HT1080 (cell line): ENCODE measurements at places on chromosomes 12 and 14. TPM values are rescaled to one million over a fixed set of nuclear protein-coding genes. Genes with fewer than 3 reads are reported as not detected.

GRCh38 chr14:61222388-61222787 is 58.8 kb downstream of the TMEM30B start:
- no peak for DNase-seq

DNA sequence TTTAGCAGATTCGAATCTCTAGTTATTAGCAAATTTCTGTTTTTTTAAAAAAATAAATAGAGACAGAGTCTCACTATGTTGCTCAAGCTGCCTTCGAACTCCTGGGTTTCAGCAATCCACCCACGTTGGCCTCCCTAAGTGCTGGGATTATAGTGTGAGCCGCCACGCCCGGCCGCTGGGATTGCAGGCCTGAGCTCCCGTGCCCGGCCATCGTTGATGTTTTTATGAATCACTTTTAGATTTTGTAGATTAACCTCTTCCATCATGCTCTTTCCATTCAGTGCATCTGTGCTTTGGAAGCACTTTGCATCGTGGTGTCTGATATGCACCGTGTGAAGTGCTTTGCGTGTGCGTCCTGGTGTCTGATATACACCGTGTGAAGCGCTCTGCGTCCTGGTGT is 20.9 kb downstream of the PGAM5 start:
- DNase-seq, result no peak

DNA sequence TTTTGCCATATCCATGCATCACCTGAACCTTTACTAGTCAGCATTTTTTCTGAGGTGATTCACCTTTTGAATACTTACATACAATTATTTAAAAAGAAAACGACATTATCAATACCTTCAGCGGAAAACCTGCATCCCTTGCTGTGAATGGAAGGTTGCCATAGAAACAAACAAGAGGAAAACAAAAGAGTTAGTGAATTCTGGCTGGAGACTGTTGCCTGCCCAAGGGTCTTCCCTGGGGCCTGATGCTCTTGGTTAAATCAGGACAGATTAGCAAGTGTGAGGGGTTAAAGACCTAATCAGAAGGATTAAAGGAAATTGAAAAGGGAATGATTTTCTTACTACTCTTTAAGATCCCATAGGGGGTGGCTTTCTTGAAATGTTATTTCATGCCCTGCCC is 96.0 kb upstream of the WSCD2 start:
- DNase-seq, result no peak

DNA sequence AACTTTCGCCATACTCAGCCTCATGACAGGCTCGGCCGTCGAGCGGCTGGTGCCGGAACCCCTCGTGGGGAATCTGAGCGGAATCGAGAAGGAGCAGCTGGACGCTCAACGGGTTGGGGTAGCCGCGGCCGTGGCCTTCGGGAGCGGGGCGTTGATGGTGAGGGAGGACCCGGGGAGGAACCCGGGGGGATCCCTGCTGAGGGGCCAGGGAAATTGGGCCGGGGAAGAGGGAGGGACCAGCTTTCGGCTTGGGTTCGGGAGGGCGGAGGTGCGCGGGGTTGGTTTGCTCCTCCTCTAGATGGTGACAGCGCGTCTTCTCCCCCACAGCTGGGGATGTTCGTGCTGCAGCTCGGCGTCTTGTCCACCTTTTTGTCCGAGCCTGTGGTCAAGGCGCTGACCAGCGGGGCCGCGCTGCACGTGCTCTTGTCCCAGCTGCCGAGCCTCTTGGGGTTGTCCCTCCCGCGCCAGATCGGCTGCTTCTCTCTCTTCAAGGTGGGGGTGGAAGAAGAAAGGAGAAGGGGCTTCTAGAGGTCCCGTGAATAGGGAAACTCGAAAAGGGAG is 9.8 kb downstream of the ARHGEF25 start:
- no peak for DNase-seq

Gene C12orf54
- not detected in 2 replicates for total RNA-seq

- peak; percentile 33 for DNase-seq
Measured at GRCh38 chr14:69475194-69475818, 9.2 kb upstream of the PLEKHD1 start.

- DNase-seq, result no peak
Measured at GRCh38 chr12:59646636-59647035, 50.8 kb downstream of the SLC16A7 start.

DNA sequence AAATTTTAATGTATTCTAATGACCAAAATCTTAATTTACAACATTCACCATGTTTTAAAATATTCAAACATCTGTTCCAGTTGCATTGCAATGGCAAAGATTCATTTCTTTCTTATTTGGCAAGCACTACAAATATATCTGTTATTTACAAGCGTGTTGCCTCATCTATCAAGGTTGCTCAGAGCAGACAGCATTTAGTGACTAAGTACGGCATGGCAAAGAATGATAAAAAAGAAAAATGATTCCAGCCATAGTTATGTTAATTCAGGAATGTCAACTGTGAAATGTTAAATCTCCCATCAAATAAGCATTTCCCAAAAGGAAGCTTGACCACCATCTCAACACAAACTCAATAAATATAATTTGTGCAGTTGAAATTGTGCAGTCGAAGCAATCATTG is 312.1 kb downstream of the SEC23A start:
- no peak for DNase-seq

Gene GRIP1
- 0.37 and 1.5 TPM in 2 replicates for total RNA-seq

Gene STYK1
- 0.69 and 1.4 TPM in 2 replicates for total RNA-seq

DNA sequence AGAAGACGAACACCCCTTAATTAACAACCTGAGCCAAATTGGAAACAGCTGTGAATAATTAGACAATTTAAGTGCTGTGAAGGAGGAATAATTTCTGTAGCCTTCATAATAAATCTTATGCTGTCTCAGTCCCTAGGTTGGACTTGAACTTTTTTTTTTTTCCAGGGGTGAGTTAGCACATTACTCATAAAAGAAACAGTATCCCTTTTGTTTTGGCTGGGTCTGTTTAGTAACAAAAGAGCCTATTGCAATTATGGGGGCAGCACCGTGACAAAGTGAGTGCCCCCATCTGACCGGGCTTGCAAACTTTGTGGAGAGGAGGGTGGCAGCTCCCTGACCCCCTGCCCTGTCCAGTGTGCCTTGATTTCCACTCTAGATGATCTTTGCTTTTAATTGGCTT is 167.4 kb downstream of the DICER1 start:
- DNase-seq, result peak; percentile 60

- DNase-seq, result no peak
Measured at GRCh38 chr14:58884442-58884841, 246.7 kb downstream of the DACT1 start.

GRCh38 chr14:106875503-106875902 is 1349.1 kb downstream of the TMEM121 start:
- DNase-seq, result no peak

GRCh38 chr14:24277606-24278321 is 6.4 kb upstream of the RABGGTA start:
- no peak for DNase-seq

Gene SDR9C7
- not detected in 2 replicates for total RNA-seq

- peak; percentile 60 for DNase-seq
Measured at GRCh38 chr12:76201758-76202157, 117.3 kb upstream of the NAP1L1 start.

- DNase-seq, result no peak
Measured at GRCh38 chr14:23054000-23054811, 3.1 kb downstream of the CDH24 start.

DNA sequence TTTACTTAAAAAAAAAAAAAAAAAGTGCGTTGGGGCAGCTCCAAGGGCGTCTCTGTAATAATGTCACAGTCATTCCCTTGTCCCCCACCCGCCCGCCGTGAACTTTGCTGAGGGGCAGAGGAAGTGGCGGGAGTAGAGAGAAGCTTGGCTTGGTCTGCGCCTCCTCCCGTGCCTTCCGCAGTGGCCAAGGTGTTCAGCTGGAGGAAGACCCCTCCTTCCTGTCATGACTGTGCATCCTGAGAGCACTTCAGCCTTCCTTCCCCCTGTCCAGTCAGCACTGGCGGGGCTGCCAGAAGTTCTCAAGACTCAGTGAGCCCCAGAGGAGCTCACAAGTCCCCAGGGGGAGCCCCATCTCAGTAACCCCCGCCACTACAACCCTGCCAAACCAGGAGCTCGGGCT is 32.2 kb downstream of the AACS start:
- DNase-seq, result no peak

GRCh38 chr12:111887926-111888745 is 46.1 kb downstream of the MAPKAPK5 start:
- DNase-seq, result no peak

GRCh38 chr12:56749359-56749758 is 2.8 kb downstream of the PRIM1 start:
- no peak for DNase-seq

Gene PMEL
- total RNA-seq, result 1.1 and 3.3 TPM in 2 replicates

GRCh38 chr12:125143491-125143890 is 78.3 kb downstream of the AACS start:
- no peak for DNase-seq

Gene CIDEB
- total RNA-seq, result 0.10 TPM in 1 of 2 replicates, not detected in the other

DNA sequence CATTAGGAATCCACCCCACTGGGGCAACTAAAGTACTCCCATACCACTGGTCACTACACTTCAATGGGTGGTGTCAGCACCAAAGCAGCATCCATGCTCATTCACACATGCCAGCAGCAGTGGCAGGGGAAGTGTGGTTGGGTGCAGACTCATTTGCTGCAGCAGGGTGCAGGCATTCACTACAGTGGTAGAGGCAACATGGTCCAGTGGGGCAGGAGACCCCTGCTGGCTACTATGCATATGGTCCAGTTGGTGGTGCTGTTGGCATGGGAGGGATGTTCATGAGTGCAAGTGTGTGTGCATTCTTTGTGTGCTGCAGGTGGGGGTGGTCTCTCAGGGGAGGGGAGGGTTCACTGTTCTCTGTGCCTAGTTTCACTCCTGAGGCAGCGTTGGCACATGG is 908.4 kb upstream of the NOVA1 start:
- no peak for DNase-seq

Gene TEX52
- total RNA-seq, result not detected in 2 replicates

Gene EIF2S3B
- total RNA-seq, result 1.3 and 1.4 TPM in 2 replicates

DNA sequence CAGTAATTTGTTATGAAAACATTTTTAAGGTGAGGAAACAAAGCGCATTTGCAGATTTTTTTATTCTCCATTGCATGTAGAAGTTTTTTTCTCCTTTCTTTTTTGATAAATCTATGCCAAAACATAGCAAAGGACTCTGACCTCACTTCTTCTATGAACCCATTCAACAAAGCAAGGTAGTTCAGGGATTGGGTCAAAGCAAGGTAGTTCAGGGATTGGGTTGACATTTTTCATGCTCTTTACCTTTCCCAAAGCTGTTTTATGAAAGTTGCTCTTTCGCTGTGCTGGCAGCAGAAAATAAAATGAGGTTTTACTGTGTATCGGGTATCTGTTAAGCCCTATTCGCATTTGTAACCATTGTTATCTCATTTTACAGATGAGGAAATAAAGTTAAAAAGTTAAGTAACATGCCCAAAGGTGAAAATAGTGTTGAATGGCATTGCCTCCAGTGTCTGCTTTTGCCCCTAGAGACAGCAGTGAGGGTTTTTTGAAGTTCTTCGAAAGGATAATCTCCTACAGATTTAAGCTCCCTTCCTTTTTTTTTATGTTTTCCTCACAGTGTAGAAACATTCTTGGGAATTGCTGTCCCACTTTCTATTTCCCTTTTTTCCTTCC is 10.6 kb downstream of the STRAP start:
- no peak for DNase-seq

DNA sequence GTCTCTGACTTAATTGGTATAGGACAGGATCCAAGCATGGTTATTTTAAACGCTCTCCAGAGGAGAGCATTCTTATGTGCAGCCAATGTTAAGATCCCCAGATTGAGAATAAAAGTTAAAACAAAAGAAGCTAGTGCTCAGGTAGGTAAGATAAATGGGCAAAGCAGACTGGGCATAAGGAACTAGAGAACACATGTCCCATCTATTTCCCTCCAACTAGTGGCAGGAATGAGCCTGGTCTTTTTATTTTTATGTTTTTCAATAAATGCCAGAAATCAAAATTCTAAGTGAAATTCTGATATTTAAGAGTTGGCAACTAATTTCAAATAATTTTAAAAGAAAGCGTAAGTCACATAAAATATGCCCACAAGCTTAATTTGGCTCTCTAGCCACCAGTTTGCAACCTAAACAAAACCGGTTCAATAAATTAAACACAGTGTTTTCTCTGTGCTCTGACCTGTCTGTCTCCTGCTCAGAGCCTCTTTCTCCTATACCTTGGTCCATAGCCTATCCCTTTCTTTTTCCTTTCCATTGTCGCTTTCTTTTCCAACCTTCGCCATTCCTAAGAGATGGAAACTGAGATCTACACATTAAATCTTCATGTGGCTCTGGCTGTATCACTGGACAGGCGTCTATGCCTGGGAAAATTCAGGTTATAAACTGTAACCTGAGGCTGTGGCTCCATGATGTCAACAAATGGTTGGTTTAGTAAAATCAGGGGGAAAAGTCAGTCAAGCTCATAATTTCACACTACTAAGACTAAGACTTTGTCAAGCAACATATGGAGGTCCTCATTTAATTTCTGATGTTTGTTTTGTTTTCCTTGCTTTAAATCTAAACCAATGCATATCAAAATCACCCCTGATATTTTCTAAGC is 5.5 kb downstream of the SLC38A1 start:
- no peak for DNase-seq

Gene KCNMB4
- total RNA-seq, result 1.6 TPM in 2 replicates

- DNase-seq, result no peak
Measured at GRCh38 chr12:80056232-80056631, 43.1 kb upstream of the OTOGL start.

GRCh38 chr14:92121670-92122350 is at the start of the genes CPSF2 and NDUFB1:
Gene CPSF2 (plus strand): TSS chr14:92121969. CDS start chr14:92130985, 9,016 bp downstream.
Gene NDUFB1 (minus strand): TSS chr14:92121706. CDS start chr14:92117637, 4,069 bp downstream.
- DNase-seq, result peak; percentile 75

- no peak for DNase-seq
Measured at GRCh38 chr12:96502949-96503532, 13.7 kb downstream of the CFAP54 start.

DNA sequence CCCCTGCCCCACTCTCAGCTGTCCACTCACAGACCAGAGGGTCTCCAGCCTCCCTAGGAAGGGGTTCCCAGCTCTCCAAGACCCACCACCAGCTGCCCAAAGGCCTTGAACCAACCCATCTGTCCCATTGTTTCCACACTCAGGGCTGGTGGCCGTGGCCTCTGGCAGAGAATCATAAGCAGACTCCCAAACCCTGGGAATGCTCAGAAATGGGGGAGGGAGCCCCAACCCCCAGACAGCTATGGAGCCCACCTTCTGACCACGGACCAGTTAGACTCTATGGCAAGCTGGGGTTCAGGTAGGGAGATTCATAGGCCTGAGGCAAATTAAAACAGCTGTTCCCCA is 280.0 kb downstream of the DPF3 start:
- DNase-seq, result no peak

Gene RTL1
- 0.07 and 0.16 TPM in 2 replicates for total RNA-seq

Gene ADAM20
- total RNA-seq, result 0.03 and 0.13 TPM in 2 replicates

DNA sequence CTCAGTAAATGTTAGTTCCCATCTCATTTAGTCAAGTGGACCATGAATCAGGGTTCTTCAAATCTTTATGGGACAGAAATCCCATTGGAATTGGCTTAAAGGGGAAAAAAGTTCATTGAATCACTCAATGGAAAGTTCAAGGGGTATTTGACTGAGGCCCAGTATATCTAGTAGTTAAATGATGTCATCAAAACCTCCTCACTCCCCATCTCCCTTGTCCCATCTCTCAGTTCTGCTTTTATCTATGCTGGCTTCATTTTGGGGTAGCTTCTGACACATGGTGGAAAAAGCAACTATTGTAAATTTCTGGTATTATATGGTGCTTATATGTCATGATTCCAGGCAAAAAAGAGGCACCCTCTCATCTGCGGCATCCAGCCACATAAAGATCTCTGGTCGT is 51.9 kb downstream of the DAAM1 start:
- DNase-seq, result no peak

- peak; percentile 21 for DNase-seq
Measured at GRCh38 chr14:79332504-79333197, 878.7 kb downstream of the DIO2 start.

Gene RNF31
- total RNA-seq, result 57.7 and 69.8 TPM in 2 replicates

- peak; percentile 98 for DNase-seq
Measured at GRCh38 chr12:96237465-96238077, 43.4 kb downstream of the ELK3 start.

Gene SLCO1B3
- 11.6 and 13.6 TPM in 2 replicates for total RNA-seq

Gene RAB3IP
- 20.0 and 23.7 TPM in 2 replicates for total RNA-seq

- DNase-seq, result no peak
Measured at GRCh38 chr14:94374116-94374515, 14.3 kb downstream of the SERPINA1 start.
